CD4-positive, alpha-beta T cell treated with Interleukin-10 for 1 hour (primary cell): ENCODE measurements at places on chromosomes 16 and 17.

DNA sequence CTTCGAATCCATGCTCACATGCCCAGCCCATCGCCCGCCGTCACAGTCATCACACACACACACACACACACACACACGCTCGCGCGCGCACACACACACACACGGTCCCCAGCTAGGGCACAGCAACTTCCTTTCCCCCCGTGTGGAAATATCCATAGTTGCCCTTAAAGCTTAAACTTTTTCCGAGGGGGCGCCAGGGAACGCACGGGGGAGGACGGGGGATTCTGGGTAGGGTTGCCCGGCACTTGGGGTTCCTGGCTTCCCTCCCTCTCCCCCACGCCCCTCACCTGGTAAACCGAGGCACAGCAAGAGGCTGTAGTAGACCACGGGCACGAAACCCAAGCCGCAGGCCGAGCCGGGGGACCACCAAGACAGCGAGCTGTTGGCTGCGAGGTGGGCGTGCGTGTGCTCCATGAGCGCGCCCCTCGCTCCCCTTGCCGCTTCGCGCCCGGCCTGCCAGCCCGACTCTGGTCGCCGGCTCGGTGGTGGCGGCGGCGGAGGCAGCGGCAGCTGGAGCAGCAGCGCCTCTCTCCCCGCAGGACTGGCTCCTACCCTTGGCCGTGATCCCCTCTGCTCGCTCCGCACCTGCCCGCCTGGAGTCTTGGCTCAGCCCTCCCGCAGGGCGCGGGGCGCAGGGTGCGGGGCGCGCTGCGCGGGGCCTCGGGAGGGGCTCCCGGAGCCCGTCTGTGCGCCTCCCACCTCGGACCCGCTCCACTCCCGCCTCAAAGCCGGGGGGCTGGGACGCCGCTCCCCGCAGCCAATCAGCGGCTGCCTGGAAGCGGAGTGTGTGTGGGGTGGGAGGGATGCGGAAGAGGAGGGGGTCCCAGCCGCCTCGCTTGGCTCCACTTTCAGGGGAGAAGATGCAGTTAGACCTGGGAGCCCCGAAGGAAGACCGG is at the start of gene GPR139:
Gene GPR139 (minus strand): TSS at position 688 of the 896 bp plus-strand sequence. CDS start 274 bp downstream, at position 414.
- DNase-seq: no peak

DNA sequence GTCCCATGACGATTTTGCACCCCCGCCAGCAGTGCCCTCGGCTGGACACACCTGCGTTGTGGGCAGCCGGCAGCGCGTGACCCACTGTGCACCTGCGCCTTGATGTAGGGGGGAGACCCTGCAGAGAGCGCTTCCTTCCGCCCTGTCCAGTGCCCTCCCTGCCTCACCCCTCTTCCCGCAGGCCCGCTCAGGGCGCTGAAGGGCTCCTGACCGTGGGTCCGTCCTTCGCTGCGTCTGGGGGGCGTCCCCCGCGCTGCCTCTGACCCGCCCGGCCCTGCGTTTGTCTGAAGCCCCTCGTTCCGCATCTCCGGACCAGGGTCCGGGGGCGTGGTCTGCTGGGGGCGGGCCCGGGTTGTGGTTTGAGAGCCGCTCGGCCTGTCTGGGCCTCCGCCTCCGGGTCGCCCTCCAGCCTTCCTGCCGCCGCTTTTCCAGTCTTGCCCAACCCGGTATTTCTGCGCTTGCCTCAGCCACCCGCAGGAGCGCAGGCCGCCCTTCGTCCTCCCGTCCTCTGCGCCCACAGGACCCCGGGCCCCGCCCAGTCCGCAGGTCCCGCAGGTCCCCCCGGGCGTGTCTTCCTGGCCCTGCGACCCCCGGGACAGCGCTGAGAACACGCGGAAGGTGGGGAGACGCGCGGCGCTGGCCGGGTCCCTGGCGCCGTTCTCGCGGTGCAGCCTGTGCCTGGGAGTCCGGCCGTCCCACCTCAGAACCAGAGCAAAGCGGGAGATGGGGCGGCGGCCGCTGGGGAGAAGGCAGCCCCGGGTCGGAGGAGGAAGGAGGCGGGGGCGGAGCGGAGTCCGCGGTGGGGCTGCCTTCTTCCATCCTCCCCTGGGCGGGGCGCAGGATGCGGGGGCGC is 4.0 kb upstream of the IL17C start:
- DNase-seq: peak; percentile 58

DNA sequence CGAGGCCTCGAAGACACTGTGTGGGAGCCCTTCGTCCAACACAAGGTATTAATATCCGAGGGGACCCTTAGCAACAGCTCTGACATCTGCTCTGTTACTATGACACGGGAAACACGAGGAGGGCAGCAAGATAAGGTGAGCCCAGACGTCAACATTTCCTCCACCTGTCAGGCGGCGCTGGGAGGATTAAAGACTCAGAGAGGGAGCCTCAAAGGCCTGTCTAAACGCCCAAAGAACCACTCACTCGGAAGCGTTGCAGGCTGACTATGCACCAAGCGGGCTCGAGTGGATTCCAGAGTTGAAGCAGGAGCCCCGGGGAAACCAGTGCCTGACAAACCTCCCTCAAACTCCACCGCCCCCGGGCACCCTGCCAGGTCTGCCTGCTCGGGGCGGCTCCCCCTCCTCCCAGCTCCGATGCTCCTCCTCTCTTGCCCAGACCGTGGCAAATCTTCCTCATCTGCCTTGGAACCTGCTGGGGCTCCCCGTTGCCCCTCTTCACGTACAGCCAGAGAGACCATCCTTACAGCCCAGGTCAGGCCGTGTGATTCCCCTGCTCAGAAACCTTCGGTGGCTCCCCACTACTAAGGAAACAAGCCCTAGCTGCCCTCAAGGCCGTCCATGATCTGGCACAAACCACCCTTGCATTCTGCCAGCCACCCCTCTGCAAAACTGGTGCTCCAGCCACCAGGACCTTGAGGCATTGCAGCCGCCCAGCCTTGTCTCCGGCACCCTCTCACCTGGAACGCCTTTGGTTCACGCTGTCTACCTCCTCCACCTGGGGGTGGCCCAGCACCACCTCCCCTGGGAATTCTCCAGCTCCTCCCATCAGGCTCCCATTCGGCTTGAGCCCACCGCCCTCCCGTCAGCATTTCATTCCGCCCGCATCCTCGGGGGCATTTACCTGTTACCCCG is 16.2 kb downstream of the RPH3AL start:
- peak; percentile 25 for DNase-seq

DNA sequence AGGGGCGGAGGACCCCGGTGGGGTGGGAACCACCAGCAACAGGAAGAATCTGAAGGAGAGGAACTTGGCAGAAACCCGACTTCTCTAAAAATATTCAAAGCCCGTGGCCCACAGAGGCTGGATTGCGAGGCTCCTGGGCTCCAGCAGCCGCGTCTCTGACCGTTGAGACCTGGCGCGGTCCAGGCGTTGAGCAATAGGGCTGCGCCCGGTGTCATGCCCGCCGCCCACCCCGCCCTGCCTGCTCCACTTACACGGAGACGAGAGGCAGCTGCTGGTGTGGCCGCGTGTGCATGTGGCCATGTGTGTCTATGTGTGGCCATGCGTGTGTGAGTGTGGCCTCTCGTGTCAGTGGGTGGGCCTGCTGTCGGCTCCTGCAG is 83.6 kb downstream of the IRF8 start:
- DNase-seq: peak; percentile 9

GRCh38 chr16:1667916-1668315 is 10.2 kb upstream of the JPT2 start:
- DNase-seq: no peak

- DNase-seq: no peak
Measured at GRCh38 chr17:66579556-66579955, 255.4 kb upstream of the CACNG5 start.

DNA sequence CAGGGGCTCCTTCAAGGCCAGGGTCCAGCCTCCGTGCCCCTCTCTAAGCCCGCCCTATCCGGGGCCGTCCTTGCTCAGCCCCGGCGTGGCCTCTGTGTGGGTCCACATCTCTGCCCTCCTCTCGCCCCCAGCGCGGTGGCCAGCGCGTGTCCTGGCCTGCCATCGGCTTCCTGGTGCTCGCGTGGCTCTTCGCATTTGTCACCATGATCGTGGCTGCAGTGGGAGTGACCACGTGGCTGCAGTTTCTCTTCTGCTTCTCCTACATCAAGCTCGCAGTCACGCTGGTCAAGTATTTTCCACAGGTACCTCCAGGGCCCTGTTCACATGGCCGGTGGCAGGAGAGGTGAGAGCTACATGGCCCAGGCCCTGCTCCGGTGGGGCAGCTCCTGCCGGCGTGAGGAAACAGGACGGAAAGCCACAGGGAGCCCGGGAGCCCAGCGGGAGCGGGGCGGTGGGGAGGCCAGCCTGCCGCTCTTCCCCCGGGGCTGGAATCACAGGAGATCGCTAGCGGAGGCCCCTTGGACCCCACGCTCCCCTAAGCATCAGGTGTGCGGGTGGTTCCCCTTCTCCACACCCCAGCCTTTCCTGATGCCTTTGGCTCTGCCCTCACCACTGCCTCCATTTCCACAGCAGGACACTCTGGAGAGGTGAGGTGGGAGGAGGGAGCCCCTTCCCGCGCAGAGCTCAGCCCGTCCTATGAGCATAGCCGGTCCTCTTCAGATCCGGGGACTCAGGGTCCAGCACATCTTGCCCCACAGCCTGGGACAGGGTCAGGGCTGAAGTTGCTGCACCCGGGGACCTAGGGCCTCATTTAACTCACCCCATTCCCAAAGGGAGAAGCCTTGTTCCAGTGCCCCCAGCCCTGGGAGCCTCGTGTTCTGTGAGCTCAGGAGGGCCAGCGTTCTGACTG is 10.2 kb downstream of the TAX1BP3 start:
- no peak for DNase-seq

- no peak for DNase-seq
Measured at GRCh38 chr16:81908466-81909262, 102.6 kb downstream of the SDR42E1 start.

DNA sequence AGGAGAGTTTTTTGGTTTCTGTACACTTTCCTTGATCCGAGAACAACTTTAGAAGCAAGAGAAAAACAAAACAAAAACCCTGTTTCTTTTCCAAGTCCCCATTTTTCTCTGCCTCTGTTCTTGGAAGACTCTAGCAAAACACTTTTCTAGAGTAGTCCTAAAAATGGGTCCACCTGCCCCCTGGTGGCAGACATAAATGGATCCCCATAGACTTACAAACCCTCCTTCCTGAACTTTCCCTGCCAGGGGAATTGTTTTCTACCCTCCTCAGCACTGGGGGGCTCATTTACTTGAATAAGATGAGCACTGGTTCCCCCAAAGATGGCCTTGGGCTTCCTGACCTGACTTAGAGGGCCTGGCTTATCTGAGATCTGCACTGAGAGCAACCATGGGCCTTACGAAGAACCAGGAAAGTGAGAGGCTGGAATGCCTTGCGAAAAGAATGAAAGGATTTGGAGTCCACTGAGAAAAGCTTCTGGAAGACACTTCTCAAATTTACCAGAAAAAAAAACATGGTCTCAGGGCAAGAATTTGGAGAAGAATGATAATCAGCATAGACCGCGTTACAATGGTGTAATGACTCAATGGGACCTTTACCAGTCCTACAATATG is 48.0 kb upstream of the CDYL2 start:
- DNase-seq: peak; percentile 6

GRCh38 chr17:30832438-30833124 is 815 bp downstream of the ATAD5 start:
- DNase-seq: no peak

- DNase-seq: no peak
Measured at GRCh38 chr17:21539146-21539545, 153.2 kb upstream of the KCNJ18 start.

DNA sequence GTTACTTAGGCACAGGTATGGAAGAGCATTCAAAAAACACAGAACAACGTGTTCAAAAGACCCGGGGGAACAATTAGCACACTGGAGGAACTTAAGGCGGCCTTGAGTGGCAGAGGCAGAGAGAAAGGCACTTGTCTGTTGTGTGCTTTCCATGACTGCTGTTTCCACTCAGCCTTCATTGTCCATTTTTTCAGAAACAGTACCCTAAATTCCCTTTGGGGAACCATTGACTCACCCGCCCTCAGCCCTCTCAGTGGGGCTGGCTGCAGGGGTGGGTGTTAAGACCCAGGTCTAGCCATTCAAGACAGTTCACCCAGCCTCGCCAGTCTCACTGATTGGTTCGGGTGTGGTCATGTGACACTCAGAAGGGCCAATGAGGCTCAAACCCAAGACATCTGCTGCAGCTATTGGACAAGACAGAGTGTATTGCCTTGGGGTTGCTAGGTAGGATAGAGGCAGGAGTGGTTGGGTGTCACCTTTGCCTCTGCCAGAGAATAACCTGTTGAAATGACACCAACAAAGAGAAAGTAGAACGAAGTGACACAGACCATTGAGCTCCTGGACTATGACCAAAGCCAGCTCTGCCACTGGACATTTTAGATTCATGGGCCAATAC is 19.6 kb upstream of the CEP20 start:
- peak; percentile 44 for DNase-seq

GRCh38 chr16:72884037-72884436 is 163.9 kb downstream of the ZFHX3 start:
- DNase-seq: no peak

DNA sequence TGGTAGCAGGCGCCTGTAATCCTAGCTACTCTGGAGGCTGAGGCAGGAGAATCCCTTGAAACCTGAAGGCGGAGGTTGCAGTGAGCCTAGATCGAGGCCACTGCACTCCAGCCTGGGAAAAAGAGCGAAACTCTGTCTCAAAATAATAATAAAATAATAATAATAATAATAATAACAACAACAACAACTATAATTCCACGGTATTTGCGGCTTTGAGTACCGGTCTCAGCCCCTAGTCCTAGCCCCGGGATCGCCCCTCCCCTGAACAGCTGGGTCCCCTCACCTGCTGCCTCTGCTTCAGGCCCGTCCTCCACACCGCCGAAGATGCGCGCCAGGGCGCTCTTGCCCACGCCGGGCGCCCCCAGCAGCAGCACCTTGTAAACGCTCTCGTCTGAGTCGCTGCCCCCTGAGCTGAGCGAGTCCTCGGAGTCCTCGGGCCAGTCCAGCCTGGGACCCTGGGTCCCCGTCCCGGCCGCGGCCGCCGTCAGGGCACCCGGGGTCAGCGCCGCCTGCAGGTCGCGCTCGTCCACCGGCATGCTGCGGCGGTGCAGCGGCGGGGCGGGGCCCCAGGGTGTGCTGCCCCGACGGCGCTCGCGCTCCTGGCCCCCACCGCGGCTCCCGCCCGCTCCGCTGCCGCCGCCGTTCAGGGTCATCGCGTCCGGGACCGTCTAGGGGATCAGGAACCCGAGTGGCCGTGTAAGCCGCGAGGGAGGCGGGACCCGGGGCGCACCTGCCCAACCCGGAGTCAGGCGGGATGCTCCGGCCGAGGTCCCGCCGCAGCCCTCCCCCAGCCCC is 611 bp downstream of the RRAD start:
- peak; percentile 35 for DNase-seq

GRCh38 chr17:42920922-42921321 is 20.3 kb downstream of the G6PC1 start:
- no peak for DNase-seq

- DNase-seq: no peak
Measured at GRCh38 chr16:19997734-19998133, 76.0 kb downstream of the GPR139 start.

- no peak for DNase-seq
Measured at GRCh38 chr16:1906055-1906845, 12.0 kb downstream of the HS3ST6 start.

- DNase-seq: no peak
Measured at GRCh38 chr17:16448490-16448889, 33.1 kb downstream of the TRPV2 start.

- no peak for DNase-seq
Measured at GRCh38 chr16:50881956-50882355, 140.1 kb downstream of the CYLD start.
